H9 (cell line): ENCODE measurements at places on chromosomes 2 and 18.
A peak's percentile ranks its signal among the peaks of the same experiment; 100 is the strongest.

DNA sequence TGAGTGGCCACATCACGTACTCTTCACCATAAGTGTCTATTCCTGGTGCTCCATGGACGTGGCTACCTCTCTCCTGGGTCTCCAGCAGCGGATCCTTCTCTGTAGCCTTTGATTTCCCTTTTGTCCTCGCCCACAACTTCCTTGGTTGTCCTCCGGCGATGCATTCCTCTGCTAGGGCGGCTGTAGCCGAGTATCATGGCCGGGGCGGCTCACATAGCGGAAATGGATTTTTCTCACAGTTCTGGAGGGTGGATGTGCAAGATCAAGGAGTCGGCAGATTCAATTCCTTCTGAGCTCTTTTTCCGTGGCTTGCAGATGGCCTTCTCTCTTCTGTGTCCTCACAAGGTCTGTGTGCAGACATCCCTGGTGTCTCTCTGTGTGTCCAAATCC, 35.7 kb downstream of the ACKR3 start:
- no peaks in the 10 kb centered on the region for H3K4me1 ChIP-seq
- no peak for DNase-seq
- no peaks in the 10 kb centered on the region for H3K36me3 ChIP-seq

GRCh38 chr2:60066096-60066839, 487.2 kb downstream of the BCL11A start:
- no peaks in the 10 kb centered on the region for H3K36me3 ChIP-seq
- no peak overlapping the region for H3K4me3 ChIP-seq
- no peak overlapping the region for H3K27ac ChIP-seq
- H3K4me1 ChIP-seq, result no peaks in the 10 kb centered on the region

GRCh38 chr2:110113961-110114591, 1.5 kb downstream of the MALL start:
- DNase-seq, result no peak
- peaks cover 3% of the 10 kb centered on the region; the same call in 1 of the 2 replicates for H3K4me1 ChIP-seq
- no peak overlapping the region for H3K4me3 ChIP-seq
- peaks cover 8% of the 10 kb centered on the region; the same call in 1 of the 2 replicates for H3K27me3 ChIP-seq
- H3K36me3 ChIP-seq, result no peaks in the 10 kb centered on the region; the same call in 2 of the 3 replicates

- H3K27me3 ChIP-seq, result 0 out of 2 replicates have a peak, but pooled peaks cover 2% of the 10 kb centered on the region
- H3K4me1 ChIP-seq, result no peaks in the 10 kb centered on the region
- H3K4me3 ChIP-seq, result no peak overlapping the region
- no peak overlapping the region for H3K27ac ChIP-seq
- H3K36me3 ChIP-seq, result no peaks in the 10 kb centered on the region
These were observed 21.6 kb downstream of the TRPM8 start for GRCh38 chr2:233938676-233939370.

- peak; percentile 22 for DNase-seq
- no peak overlapping the region for H3K4me3 ChIP-seq
- H3K27me3 ChIP-seq, result no peaks in the 10 kb centered on the region
These were observed 38.0 kb upstream of the SNED1 start for GRCh38 chr2:240960309-240960970.

- H3K27ac ChIP-seq, result no peak overlapping the region
- H3K27me3 ChIP-seq, result no peaks in the 10 kb centered on the region
- no peaks in the 10 kb centered on the region for H3K4me1 ChIP-seq
- no peak overlapping the region for H3K4me3 ChIP-seq
- no peaks in the 10 kb centered on the region for H3K36me3 ChIP-seq
- no peak for DNase-seq
These were observed 294.6 kb downstream of the LRATD1 start for GRCh38 chr2:14927021-14927564.

GRCh38 chr2:117058366-117058765, 756.1 kb upstream of the DDX18 start:
- H3K4me1 ChIP-seq, result no peaks in the 10 kb centered on the region
- no peaks in the 10 kb centered on the region for H3K27me3 ChIP-seq
- H3K27ac ChIP-seq, result no peak overlapping the region
- no peak overlapping the region for H3K4me3 ChIP-seq
- no peak for DNase-seq

DNA sequence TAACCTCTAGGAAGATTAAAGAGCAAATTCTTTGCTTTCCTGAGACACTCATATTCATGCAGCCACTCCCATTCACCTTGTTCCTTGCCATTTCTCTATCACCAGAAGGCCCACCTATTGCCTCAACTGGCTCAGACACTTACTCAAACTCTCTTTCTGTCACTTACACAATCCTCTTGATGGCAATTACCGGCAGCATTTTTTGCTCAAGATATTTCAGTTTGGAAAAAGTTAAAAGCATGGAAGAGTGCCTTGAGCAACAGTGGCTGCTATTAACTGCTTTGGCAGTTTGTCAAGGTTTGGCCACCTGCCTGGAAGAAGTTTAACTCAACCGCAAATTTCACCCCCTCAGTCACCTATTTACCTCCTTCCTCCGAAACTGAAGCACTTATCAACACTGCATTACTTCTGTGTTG, 1104.0 kb upstream of the PIK3C3 start:
- no peaks in the 10 kb centered on the region; the same call in 1 of the 2 replicates for H3K4me1 ChIP-seq
- no peak overlapping the region for H3K4me3 ChIP-seq
- DNase-seq, result no peak
- no peaks in the 10 kb centered on the region for H3K27me3 ChIP-seq

DNA sequence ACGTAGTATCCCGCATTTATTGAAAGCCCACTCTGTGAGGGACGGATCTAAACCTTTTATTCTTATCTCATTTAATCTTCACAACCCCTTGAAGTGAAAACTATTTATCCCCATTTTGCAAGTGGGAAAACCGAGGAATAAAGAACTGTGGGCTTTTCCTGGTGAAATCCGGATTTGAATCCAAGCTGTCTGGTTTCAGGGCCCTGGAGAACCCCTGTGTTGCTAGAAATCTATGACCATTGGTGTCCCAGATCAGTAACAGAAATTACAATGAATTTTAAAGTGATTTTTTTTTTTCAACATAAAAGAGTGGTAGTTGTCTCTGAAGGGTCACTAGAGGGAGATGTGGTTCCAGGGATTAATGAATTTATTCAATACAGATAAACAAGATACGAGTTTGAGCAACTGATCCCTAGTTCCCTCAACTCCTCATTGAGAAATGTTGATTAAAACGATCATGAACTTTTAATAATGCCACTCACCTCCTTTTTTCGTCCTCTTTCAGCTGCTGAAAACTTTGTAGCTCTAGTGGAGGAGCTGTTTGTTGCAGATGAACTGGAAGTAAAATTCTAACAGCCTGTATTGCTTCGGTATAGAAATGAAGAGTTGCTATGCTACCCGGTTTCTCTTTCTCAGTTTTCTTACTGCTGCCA, 940 bp downstream of the XRCC5 start:
- peaks cover 45% of the 10 kb centered on the region for H3K36me3 ChIP-seq
- peak overlapping the region; percentile 99 for H3K4me3 ChIP-seq
- peak overlapping the region; percentile 66 for H3K27ac ChIP-seq
- no peak for DNase-seq

DNA sequence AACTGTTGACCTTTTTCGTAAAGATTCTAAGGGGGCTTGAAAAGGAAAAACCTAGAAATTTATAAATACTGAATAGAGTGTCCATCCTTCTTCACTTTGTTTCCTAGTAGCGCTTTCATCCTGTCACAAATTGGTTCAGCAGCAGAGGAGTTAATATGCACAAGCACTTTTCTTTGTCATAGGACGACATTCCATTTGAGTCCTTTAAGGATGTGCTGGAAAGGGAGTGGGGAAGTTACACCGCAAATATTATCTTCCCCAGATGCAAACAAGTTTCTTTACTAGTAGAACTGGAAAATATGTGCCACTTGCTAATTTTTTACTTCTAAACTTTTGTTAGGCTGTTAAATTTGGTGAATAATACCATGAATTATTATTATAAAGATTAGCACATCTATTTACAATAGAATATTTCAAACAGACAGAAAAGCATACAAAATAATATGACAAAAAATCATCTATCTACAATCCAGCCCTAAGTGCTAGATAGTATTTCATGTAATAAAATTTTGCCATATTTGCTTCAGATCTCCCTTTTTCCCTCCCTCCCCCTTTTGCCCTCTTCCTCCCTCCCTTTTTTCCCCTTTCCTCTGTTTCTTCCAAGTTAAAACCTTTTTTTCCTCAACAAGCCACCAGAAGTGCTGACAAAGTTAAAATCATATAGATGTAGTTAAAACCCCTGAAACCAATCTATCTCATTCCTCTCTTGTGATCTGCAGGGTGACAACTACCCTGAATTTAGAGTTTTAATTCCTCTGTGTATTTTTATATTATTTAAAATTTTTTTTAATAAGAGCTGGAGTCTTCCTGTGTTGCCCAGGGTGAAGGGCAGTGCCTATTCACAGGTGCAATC, 50.5 kb upstream of the MAP4K3 start:
- no peak for DNase-seq
- no peaks in the 10 kb centered on the region for H3K27me3 ChIP-seq
- H3K36me3 ChIP-seq, result peaks cover 4% of the 10 kb centered on the region
- H3K4me1 ChIP-seq, result peaks cover 7% of the 10 kb centered on the region
- H3K4me3 ChIP-seq, result no peak overlapping the region

DNA sequence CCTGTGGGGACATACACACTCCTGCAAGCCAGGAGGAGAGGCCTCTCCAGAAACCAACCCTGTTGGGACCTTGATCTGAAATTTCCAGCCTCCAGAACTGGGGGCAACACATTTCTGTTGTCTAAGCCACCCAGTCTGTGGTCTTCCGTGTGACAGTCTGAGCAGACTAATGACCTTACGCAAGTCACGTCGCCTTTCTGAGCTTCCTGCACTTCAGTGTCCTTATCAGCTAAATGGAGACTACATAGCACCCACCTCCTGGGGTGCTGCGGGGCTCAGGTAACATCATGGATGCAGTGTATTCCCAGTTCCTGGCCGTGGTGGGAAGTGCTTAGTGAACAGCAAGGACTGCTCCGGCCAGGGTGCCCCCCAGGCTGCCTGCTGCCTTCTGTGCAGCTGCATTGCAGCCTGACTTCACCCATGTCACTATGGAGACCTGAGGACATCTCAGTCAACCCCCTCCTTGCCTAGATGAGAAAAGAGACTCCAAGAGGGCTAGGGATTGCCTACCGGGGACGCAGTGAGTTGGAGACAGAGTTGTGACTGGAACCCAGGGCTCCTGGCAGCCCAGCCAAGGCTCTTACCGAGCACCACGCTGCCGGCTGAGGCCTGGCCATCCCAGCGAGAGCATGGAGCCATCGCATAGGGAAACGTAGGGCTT, 61.2 kb upstream of the FZD5 start:
- no peak overlapping the region for H3K27ac ChIP-seq
- H3K4me3 ChIP-seq, result no peak overlapping the region
- no peaks in the 10 kb centered on the region for H3K27me3 ChIP-seq
- H3K36me3 ChIP-seq, result no peaks in the 10 kb centered on the region
- H3K4me1 ChIP-seq, result peaks cover 2% of the 10 kb centered on the region; the same call in 1 of the 2 replicates
- no peak for DNase-seq

GRCh38 chr2:220785178-220785577, 786.9 kb downstream of the EPHA4 start:
- H3K4me3 ChIP-seq, result no peak overlapping the region
- H3K27ac ChIP-seq, result no peak overlapping the region
- peaks cover 4% of the 10 kb centered on the region for H3K36me3 ChIP-seq
- no peaks in the 10 kb centered on the region for H3K27me3 ChIP-seq
- DNase-seq, result no peak
- no peaks in the 10 kb centered on the region for H3K4me1 ChIP-seq

DNA sequence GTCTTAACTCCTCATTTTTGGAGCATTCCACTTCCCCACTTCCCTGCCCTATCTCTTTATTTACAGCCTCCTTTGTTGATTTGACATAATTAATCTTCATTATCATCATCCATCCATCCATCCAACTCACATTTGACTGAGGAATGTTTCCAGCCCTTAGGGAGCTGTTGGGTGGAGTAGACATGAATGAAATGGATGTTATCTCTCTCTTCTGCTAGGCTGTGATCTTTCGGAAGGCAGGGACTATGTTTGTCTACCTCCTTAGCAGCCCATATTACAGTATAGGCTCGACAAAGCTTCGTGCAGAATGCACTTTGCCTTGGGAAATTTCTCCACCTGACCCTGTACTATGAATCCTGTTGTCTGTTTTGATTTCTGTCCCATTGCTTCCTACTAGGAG, 7.7 kb upstream of the EFEMP1 start:
- H3K4me3 ChIP-seq, result no peak overlapping the region
- H3K4me1 ChIP-seq, result peaks cover 2% of the 10 kb centered on the region; the same call in 1 of the 2 replicates
- no peak overlapping the region for H3K27ac ChIP-seq
- DNase-seq, result no peak

GRCh38 chr2:184524551-184525382, 73.6 kb upstream of the ZNF804A start:
- H3K36me3 ChIP-seq, result peaks cover 11% of the 10 kb centered on the region
- peak; percentile 14 for DNase-seq
- no peak overlapping the region for H3K27ac ChIP-seq
- no peak overlapping the region for H3K4me3 ChIP-seq
- H3K4me1 ChIP-seq, result no peaks in the 10 kb centered on the region

GRCh38 chr2:147851244-147851930, 6.6 kb downstream of the ACVR2A start:
- no peak overlapping the region for H3K4me3 ChIP-seq
- DNase-seq, result no peak
- H3K36me3 ChIP-seq, result no peaks in the 10 kb centered on the region
- H3K27me3 ChIP-seq, result no peaks in the 10 kb centered on the region

DNA sequence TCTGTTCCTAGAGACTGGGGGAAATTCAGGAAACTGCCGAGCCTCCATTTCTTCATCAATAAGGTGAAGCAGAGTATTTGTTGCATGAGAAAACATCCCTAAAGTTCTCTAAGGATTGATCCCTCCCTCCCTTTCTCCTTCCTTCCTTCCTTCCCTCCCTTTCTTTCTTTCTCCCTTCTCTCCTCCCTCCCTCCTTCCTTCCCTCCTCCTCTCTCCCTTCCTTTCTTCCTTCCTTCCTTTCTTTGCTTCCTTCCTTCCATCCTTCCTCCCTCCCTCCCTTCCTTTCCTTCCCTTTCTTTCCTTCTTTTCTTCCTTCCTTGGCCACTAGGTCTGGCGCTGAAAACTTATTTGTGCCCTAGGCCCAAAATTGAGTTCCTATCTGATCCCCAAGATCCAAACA, 47.2 kb upstream of the PMAIP1 start:
- no peak overlapping the region for H3K4me3 ChIP-seq
- peaks cover 3% of the 10 kb centered on the region; the same call in 1 of the 2 replicates for H3K4me1 ChIP-seq
- DNase-seq, result no peak
- H3K27ac ChIP-seq, result no peak overlapping the region
- no peaks in the 10 kb centered on the region for H3K36me3 ChIP-seq

GRCh38 chr18:35071819-35072247, 30.6 kb downstream of the MAPRE2 start:
- H3K27me3 ChIP-seq, result no peaks in the 10 kb centered on the region
- no peaks in the 10 kb centered on the region for H3K4me1 ChIP-seq
- H3K4me3 ChIP-seq, result no peak overlapping the region
- DNase-seq, result no peak
- H3K36me3 ChIP-seq, result no peaks in the 10 kb centered on the region; the same call in 2 of the 3 replicates
- H3K27ac ChIP-seq, result no peak overlapping the region

- peaks cover 5% of the 10 kb centered on the region; the same call in 1 of the 2 replicates for H3K4me1 ChIP-seq
- DNase-seq, result no peak
- peaks cover 10% of the 10 kb centered on the region for H3K36me3 ChIP-seq
- H3K27ac ChIP-seq, result no peak overlapping the region
These were observed 13.9 kb upstream of the BUB1 start for GRCh38 chr2:110691612-110692258.

DNA sequence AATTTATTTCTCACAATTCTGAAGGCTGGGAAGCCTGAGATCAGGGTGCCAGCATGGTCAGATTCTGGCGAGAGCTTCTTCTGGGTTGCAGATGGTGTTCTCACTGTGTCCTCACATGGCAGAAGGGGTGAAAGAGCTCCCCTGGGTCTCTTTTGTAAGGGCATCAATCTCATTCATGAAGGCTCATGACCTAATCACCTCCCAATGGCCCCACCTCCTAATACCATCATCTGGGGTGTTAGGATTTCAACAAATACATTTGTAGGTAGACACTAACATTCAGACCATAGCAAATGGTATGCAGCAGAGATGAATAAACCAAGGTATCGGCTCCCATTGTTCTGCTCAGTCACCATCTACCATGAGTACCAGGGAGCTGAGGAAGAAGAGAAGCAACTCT, 32.7 kb downstream of the YPEL5 start:
- H3K4me3 ChIP-seq, result no peak overlapping the region
- no peak for DNase-seq
- no peaks in the 10 kb centered on the region for H3K4me1 ChIP-seq
